Dermis microvascular lymphatic vessel endothelial cell (primary cell): ENCODE measurements at places on chromosomes 2 and 18.

GRCh38 chr18:56042915-56043536 is 455.0 kb upstream of the TCF4 start:
- no peak for DNase-seq

DNA sequence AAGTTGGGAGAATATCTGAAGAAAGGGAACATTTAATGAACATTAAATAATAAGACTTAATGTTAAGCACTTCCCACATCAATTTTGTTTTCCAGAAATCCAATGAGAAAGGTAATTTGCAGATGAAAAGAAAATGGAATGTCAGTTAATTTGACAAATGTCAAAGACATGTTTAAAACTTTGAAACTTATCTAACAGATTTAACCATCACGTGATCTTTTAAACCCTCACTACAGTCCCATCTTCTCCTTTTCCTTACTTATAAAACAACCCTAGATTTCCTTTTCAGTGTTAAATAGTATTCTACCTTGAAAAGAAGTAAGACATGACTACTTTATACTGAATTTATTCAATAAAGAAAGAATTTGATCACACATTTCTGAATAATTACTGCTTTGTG is 288.5 kb downstream of the NRXN1 start:
- DNase-seq = no peak

DNA sequence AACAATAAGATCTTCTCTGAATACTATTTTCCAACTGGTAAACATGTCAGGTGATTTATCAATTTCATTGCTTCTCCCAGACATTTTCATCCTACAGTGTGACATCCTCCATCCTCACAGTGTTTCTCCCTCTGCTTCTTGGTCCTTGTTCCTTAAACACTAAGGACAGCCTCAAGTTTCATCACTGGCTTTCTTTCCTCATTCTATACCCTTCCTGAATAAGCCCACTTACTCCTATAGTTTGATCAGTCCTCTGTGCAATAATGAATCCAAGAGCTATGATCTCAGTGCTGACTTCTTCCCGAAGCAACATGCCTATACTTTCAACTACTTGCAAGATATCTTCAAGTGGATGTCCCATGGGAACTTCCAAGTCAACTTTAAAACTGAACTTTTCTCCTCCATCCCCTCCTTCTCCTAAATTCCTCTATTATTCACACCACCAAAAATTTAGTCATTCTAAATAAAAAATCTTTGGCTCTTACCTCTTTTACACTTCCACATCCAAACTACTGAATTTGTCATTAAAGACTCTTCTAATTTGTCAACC is 87.6 kb downstream of the FAM228A start:
- no peak for DNase-seq

DNA sequence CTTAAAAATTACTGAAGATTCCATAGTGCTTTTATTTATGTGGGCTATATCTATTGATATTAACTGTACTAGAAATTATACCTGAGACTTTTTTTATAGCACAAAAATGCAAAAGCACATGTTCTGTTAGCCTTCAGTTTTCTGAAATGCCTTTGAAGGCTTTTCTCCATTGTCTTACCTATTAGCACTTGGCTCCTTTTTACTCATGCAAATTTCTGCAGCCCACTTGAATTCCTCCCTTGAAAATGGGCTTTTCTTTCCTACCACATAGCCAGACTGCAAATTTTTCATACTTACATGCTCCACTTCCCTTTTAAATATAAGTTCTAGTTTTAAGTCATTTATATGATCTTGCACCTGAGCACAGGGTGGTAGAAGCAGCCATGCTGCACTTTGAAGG is 453.0 kb upstream of the TRIB2 start:
- no peak for DNase-seq
